CD4-positive, alpha-beta T cell treated with Interleukin-6 for 4 hours (primary cell): ENCODE measurements at places on chromosomes 7 and 10.

DNA sequence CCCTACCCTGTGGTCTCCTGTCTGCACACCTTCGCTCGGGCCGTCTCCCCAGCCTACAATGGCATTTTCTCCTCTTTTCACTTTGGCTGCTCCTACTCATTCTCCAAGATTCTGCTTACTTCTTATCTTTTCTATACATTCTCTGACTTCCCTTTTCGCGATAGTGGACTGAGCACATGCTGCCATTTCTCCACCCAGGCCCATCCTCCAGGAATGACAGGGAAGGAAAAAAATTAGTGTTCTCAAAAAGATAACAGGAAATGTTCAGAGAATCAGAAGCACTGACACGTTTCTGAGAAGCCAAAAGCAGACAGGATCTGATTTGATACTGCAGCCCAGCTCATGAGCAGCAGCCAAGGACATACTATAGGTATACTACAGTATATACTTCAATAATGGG lies 6.4 kb upstream of the ANXA11 start:
- no peak for DNase-seq

GRCh38 chr7:137458399-137458798 lies 114.9 kb upstream of the PTN start:
- no peak for DNase-seq

DNA sequence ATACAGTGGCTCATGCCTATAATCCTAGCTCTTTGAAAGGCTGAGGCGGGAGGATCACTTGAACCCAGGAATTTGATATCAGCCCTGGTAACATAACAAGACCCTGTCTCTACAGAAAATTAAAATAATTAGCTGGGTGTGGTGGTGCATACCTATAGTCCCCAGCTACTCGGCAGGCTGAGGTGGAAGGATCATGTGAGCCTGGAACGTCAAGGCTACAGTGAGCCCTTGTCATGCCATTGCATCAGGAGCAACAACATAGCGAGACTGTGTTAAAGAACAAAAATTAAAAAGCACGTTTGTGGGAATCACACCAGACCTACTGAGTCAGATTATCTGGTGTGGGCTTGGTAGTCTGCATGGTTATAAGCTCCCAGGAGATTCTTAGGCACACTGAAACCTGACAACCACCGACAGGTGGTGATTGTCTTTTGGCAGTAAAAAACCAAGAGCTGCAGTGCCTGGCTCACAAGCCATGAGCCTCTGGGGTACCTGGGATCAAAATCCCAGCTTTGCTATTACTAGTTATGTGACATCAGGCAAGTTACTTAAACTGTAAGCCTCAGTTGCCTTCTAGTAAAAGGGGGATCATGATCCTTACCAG lies 146.9 kb downstream of the SND1 start:
- DNase-seq, result no peak

DNA sequence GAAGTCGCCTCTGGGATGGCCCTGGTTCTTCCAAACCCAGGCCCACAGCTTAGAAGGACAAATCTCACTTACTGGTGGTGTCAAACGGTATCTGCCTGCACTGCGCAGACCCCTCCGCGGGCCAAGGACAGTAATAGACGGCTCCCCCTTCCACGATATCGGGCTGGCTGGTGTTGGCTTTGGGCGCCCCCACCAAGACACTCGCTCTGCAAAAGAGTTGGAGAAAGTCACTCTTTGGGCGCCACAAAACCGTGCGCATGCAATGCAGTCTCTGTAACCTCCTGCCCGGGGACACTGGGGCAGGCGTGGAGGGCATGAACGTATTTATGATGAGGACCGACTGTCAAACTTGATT lies 1.1 kb downstream of the ITGA8 start:
- DNase-seq, result no peak

- DNase-seq, result no peak
Measured at GRCh38 chr7:116671681-116672595, at the start of gene MET. Gene MET, plus strand, starts transcription at chr7:116672196. Its CDS starts 26,889 bp downstream, at chr7:116699085.
